ENCODE measurements at places on chromosomes 6 and 20.

- no peak for DNase-seq
Measured at GRCh38 chr6:78835817-78836216, 31.5 kb upstream of the IRAK1BP1 start.

GRCh38 chr6:56637640-56638039 lies 5.0 kb downstream of the DST start:
- DNase-seq = peak; percentile 48

- no peak for DNase-seq
Measured at GRCh38 chr20:57711311-57711712, 1.5 kb upstream of the PMEPA1 start.

GRCh38 chr6:46894433-46894832 lies 27.3 kb downstream of the ADGRF5 start:
- DNase-seq = no peak

- DNase-seq = no peak
Measured at GRCh38 chr6:6635291-6635690, 46.8 kb downstream of the LY86 start.

DNA sequence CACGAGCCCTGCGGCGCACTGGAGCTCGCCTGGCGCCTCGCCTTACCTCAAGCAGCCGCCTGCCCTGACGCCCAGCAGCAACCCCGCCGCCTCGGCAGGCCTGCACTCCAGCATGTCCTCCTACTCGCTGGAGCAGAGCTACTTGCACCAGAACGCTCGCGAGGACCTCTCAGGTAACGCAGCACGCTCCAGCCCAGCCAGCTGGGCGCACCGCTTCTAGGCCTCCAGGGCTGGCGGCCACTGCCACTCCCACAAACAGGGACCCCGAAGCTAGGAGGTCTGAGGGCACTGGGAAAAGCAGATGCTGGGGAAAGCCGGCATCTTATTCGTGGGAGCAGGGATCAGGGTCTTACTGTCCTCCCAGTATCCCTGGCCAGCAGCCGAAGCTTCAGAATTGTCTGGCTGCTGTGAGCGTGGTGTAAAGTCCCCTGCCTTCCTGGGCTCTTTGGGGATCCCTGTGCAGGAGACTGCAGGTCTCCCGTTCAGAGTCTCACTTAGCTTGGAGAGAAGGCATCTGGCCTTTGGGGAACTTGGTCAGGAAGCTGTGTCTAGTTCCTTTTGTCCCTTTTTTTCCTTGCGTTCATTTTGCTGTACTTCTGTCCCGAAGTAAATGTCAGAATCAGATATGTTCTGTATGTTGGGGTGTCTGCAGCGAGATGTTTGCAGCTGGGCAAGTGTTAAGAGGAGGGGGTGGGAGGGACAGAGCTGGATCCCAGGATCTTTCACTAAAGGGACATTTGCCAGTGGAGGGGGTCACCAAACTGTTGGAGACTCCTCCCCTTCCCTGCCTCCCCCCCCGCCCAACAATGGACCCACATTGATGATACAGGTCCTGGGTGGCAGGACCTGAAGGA lies 1.8 kb downstream of the FOXF2 start:
- no peak for DNase-seq

DNA sequence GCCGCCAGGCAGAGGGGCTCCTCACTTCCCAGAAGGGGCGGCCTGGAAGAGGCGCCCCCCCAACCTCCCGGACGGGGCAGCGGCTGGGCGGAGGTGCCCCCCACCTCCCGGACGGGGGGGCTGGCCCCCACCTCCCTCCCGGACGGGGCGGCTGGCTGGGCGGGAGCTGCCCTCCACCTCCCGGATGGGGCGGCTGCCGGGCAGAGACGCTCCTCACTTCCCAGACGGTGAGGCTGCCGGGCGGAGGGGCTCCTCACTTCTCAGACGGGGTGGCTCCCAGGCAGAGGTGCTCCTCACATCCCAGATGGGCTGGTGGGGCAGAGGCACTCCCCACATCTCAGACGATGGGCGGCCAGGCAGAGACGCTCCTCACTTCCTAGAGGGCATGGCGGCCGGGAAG lies 389.7 kb upstream of the EYS start:
- no peak for DNase-seq

DNA sequence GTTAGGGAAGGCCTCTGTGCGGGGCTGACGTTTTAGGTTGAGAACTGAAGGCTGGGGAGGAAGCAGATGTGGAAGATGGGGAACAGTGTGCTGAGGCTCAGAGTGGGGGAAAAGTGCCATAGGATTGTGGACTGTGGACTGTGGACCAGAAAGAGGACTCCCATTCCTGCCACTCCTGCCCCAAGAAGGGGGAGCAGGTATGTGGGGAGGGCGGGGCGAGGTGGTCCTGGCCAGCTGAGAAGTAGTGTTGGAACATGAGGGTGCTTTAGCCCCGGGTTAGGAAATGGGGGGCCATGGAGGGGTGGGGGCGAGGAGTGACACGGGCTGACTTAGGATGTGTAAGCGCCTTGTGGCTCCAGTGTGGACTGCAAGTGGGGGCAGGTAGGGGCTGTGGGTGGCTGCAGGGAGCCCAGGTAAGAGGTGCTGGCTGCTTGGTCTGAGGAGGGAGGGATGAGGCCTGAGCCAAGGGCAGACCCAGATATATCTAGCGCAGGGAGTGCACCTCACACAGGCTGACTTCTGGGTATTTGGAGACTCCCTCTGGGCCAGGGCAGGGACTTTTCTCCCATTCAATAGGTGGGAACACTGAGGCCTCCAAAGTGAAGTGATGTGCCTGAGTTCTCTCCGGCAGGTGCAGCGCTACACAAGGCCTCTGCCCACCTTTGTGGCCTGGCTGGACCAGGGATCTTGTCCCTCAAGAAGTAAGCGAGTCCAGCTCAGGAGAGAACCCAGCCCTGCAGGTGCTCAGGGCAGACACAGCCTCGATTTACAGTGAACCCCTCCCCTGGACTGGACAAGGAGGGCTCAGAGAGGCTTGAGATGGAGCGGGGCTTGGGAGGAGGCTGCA lies 76.6 kb upstream of the TOX2 start:
- DNase-seq = no peak

DNA sequence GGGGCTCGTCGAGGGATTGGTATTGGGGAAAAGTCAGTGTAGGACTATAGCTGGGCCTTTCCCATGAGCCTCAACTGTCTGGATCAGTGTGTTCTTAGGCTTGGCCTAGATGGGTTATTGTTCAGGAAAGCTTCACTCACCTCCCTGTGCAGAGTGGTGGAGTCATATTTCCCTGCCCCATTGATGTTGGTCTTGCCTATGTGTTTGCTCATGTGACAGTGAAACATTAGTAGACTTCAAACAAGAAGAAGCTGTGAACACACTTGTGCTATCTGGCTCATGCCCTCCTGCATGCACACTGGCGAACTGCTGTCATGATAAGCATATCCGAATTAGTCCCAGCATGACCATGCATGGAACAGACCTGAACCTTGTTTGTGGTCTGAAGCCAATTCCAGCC lies 171.1 kb downstream of the DHX35 start:
- no peak for DNase-seq

- DNase-seq = no peak
Measured at GRCh38 chr6:117918454-117918853, 11.4 kb downstream of the SLC35F1 start.

- DNase-seq = no peak
Measured at GRCh38 chr20:38836991-38837390, 31.5 kb downstream of the PPP1R16B start.
